ENCODE measurements at places on chromosomes 2 and 18.

DNA sequence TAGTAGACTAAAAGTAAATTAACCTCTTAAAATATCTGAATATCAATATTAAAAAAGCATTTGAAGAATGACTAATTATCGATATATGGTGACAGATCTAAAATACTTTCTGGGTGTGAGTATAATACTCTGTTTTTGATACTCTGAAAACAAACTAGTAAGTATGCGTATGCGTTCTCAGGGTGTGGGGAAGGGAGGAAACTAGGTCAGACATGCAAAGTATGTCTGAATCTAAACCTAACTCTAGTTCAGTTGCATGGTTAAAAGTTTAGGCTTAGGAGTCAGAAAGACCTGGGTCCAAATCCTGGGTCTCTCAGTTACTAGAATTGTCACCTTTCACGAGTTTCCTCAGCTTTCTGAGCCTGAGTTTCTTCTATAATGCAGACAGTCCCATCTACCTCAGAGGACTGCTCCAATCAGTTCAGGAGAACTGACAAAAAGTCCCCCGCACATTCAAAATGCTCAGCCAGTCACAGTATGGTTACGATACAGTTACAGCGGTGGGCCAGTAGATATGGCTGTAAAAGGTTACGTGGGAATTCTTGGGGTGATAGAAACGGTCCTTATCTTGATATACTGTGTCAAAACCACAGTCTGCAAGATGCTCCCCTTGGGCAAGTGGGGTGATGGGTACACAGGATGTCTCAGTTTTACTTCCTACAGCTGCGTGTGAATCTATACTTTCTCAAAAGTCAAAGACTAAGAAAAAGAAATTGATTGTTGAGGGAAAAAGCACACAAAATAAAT lies 29.2 kb downstream of the UNC50 start:
- no peak for DNase-seq

GRCh38 chr18:44803019-44803650 lies 122.4 kb downstream of the SETBP1 start:
- DNase-seq, result no peak

GRCh38 chr2:13009027-13009642 lies 292.4 kb downstream of the TRIB2 start:
- DNase-seq, result no peak

- no peak for DNase-seq
These were observed 450.4 kb upstream of the TCF4 start for GRCh38 chr18:56038171-56039030.

- DNase-seq, result no peak
These were observed 928 bp downstream of the NAGK start for GRCh38 chr2:71069376-71069775.
